ENCODE measurements at places on chromosomes 7 and 10.

GRCh38 chr10:76333326-76333725 is 901.9 kb downstream of the LRMDA start:
- DNase-seq: no peak

DNA sequence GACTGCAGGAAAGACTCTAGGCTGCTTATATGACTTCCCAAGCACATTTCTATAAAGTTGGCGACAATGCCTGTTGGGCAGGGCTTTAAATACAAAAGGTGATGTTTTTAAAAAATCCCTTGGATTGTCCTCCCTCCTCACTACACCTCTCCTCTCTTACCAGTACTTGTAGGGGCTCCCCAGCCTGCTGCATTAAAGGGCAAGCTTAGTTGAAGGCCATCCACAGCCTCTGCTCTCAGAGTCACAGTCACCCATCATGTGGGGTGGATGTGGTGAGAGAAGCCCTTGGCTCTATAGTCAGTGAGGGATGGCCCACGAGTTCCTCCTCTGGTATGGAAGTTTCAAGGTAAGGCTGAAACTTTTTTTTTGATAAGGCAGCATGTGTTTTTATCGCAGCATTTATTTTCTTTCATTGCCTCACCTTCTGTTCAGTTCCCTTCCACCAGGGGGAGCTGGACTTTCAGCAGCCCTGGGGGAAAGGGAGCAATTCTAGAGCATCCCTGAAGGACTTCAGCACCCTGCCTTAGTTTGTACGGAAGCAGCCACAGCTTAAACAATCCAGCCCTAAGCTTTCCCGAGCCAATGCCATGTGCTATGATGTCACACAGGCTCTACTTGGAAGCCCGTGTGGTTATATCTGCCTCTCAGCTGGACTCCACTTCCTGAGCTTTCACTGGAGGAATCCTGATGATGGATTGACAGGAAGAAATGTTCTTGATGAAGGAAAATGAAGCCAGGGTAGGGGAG is 131.9 kb downstream of the CALCR start:
- no peak for DNase-seq

GRCh38 chr7:119197877-119198527 is 973.5 kb downstream of the ANKRD7 start:
- DNase-seq: no peak

DNA sequence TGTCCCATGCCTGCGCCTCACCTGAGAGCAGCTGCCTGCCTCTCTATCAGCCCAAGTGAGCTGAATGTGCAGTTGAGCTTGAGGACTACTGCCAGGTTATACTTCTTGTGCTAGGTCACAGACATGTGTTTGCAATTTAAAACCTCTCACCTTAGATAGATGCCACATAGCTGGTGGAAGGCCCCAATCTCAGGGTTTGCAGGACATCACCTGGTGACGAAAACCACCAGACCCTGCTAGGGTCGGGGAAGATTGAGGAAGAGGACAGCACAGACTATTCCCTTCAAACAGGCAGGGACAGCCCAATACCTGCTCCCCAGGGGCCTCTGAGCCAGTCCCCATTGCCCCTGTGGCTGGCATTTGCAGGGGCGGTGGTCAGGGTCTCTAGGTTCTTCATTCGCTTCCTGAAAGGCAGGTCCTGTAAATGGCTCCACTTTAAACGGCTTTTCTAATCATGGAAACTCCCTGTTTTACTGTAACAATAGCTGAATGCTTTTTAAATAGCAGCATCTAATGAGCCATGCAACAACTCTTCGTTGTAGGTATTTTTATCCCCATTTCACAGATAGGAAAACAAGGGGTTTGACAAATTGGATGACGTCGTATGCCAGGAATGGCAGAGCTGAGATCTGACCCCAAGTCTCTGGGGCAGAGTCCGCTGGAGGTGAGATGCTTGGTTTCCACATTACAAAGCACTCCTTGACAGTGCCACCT is 80.1 kb downstream of the EMX2 start:
- no peak for DNase-seq

DNA sequence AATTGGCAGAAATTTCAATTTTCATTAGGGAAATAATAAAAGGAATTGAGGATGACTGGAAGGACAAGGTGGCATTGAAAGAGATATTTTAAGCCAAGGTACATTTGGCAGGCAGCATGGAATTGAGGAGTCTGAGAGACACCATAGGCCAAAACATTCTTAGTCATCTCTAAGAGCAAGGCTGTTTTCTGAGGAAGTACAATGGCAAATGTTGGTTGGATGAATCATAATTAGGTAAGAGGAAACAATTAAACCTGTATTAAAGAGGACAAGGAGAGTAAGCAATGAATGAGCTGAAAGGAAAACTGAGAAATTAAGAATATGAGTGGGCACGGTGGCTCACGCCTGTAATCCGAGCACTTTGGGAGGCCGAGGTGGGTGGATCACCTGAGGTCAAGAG is 86.3 kb downstream of the MRPL32 start:
- no peak for DNase-seq

- no peak for DNase-seq
Observed at GRCh38 chr7:142940966-142941535, 1.8 kb downstream of the LLCFC1 start.

Data from AG04449 (cell line).